Stimulated activated effector memory CD8-positive, alpha-beta T cell treated with anti-CD3 and anti-CD28 coated beads, Interleukin-12 subunit alpha, Interleukin-12 subunit beta, amount 100 ng/mL, for 72 hours (primary cell): ENCODE measurements at places on chromosomes 6 and 20.

DNA sequence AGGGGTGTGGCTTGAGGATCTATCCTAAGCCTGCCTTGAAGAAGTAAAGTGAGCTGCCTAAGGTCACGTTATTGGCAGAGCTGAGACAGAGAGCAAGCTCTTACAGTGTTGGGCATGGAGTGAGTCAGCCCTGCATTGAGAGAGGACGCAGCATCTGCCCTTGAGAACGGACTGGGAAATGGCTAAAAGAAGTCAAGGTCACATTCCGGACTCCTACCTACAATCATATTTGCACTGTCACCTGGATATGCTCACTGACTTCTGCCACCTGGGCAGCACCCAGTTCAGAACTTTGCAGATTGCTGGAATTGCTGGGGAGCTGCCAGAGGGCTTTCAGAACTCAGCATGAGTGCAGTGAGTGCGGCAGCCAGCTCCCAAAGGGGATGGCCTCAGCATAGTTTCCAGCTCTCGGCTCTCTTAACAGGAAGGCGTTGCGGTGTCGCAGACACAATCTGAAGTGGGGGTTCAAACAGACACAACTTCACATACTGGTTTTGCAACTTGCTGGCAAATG is 199.3 kb upstream of the SGK1 start:
- no peak for DNase-seq

- no peak for DNase-seq
Measured at GRCh38 chr6:17957498-17957897, 29.9 kb downstream of the KIF13A start.

GRCh38 chr6:1004885-1005630 is 306.8 kb upstream of the FOXQ1 start:
- no peak for DNase-seq

DNA sequence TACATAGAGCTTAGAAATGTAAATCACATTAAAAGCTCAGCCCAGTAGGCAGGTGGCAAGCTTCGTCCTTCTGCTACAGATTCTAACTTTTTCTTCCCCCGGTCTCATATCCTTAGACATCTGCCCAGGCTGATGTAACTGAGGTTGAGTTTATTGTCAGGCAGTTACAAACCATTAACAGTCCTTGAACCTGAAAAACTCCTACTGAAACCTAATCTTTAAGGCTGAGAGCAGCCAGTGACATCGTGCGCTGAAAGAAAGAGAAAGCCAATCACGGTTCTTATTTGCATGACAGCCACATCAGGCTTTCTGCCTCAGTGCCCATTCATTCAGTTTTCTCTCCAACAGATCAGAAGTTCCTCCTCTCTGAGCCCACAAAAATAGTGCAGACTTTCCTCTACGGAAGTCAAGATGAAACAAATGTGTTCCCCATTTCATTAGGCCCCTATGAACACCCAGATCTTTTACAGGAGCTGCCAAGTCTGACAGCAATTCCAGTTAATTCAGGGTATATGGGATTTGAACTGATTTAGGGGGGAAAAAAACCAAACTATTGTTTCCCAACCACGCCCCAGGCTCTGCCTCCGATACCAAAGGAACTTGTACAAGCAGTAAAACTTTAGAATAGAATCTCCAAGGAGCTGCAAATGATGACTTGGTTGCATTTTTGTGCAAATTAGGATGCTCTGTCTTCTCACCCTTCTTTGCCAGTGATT is at the start of gene NHSL1:
Gene NHSL1, minus strand, starts transcription at position 192 of the 716 bp plus-strand sequence. CDS start 204 bp downstream, outside the sequence.
- no peak for DNase-seq

DNA sequence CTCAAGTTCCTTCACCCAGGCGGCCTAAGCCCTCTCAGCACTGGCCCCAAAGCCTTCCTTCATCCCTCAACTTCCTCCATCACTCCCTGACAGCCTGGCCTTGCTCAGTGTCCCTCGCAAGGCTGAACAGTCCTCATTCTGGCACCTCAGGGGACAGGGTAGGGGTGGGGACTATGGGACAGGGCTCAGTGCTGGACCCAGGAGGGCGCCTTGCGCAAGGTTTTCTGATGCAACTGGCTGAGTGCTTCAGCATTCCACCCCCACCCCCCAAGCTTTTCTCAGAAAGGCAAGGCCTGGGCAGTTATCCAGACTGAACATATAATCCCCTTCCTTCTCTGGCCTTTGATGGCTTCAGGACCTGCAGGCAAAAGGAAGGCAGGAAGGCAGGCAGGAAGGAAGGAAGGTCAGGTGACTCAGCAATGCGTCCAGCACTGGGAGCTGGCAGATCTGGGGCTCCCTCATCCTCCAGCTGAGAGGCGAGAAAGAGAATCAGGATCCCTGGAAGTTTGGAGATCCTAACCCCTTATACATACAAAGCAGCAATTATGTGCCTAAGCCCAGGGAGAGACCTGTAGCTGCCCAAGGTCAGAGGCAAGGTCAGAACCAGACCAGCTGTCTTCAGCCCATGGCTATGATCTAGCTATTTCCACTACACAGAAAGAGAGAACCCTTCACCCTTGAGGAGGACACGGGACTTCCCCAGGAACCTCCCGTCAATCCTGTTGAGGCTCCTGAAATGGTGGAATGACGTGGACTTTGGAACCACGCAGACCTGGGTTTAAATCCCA is 8.6 kb upstream of the TRIB3 start:
- no peak for DNase-seq

GRCh38 chr20:23165964-23166363 is 79.8 kb upstream of the CD93 start:
- no peak for DNase-seq

- no peak for DNase-seq
Measured at GRCh38 chr6:127342296-127342945, 988 bp downstream of the ECHDC1 start.

DNA sequence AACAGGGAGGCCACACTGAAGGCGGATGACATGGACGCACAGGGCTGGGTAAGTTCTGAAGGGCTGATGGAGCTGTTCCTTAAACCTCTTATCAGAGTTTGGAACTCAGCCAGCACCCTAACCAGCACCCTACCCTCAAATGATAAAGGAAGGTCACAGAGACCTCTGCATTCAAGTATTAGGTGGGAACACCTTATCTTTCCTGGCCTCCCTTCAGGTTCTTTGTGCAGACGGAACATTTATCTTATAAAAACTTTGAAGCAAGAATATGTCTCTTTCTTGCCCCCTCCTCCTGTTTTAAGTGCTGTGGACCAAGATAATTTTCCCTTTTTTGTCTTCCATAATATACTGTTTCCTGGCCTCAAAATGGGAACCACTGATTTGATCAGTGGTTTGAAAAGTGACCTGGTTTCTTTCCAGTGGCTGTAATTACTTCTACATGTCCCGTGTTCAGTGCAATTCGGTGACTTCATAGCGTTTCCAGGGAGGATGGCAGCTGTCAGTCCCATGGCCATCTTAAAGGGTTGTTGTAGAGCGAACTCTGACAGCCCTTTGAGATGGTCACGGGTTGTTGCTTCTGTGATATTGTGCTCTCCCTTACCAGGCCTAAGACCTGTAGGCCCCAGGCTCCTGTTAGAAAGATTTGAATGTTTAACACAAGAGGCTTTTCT is 213.2 kb upstream of the MYLIP start:
- no peak for DNase-seq

GRCh38 chr6:48525849-48526248 is 414.9 kb upstream of the PTCHD4 start:
- no peak for DNase-seq

DNA sequence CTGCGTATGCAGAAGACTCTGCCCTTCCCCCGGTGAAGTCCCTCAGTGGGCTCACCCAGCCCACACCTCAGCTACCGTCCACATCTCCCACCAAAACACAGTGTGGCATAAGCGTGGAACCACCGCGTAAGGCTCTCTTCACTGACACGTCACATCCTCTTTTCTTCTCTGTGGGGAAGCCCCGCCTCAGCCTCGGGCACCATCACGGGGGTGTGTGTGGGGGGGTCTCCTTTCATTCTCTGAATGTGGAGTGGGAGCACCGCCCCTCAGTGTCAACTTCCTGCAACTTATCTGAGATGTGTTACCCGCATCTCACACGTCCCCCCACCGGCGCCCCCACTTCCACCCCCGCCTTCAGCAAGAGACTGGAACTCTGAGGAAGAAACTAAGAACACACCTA is 388.4 kb upstream of the JARID2 start:
- DNase-seq, result peak; percentile 54

DNA sequence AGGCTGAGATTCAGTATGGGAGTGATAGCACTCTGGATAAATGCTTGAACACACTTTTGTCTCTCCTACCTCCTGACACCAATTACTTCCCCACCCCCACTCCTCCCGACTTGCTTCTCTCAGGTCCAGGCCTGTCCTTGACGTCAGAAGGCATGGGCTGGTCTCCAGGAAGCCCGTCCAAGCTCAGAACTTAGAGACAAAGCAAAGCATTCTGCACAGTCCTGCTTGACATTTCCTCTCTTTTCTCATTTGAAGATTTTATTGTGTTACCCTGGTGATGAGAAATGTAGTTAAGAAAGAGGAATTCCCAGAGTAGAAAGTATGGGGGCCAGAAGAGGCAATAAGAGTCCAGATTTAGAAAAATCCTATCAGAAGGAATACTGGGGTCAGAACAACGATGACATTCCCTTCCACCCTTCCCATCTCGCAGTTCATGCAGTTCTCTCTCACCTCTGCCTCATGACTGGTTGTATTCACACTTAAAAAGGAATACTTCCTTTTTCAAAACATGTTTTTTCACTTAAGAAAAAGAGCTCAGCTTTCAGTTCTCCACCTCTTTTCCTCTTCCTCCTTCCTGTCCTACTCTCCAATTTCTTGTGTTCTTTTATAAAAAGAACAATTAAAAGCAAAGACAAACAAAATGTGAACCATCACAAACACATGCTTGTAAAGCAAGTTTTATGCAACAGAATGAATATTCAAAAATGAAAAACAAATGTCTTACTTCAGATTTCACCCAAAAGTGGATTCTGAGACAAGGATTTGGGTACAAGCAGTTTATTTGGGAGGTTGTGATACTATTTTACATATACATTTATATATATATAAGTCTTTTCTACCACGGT is 18.5 kb upstream of the FAM184A start:
- DNase-seq, result no peak

- DNase-seq, result peak; percentile 68
Measured at GRCh38 chr20:50724851-50725723, 6.3 kb upstream of the PARD6B start.

DNA sequence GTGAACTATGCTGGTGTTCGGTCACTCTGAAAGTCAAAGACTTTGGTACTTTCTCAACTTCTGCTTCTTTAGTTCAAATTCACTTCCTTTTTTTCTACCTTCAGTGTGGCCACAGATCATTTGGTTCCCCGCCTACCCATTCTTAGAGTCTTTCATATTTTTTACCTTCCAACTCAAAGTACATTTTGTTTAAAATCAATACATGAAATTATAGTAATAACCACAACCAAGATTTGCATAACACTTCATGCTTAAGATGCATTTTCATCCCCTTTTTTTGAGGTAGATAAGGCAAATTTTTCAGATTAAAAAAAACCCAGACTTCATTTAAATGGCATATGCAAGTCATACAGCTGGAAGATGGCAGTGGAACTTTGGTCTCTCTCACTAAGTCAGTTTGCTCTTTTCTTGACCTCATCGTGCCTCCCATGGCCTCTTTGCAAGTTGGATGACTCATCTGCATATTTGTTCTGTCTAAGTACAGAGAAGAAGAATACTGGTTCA is 11.9 kb upstream of the CNR1 start:
- no peak for DNase-seq

DNA sequence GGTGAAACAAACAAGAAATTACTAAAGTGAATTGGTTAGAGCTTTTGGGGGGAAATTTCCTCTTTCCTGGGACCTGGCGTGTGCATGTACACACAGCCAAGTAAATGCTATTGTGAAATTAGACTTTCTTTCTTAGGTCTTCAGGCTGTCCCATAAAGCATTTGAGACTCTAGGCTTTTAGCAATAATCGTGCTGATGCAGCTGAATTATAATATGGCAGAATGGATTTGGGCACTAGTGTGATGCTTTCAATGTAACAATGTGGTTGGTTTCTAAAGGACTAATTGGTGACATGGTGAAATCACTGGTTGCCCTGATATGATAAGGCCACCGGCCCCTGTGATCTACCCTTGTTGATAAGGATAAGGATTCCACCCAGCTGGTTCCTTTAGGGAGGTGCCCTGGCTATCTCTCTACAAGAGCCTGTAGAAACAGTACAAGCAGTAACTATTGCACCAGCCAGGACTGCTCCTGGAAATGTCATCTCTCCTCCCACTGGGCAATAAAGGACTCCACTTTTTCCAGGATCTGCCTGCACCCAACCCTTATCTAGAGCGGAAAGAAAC is 164.1 kb downstream of the TFAP2A start:
- DNase-seq, result no peak

DNA sequence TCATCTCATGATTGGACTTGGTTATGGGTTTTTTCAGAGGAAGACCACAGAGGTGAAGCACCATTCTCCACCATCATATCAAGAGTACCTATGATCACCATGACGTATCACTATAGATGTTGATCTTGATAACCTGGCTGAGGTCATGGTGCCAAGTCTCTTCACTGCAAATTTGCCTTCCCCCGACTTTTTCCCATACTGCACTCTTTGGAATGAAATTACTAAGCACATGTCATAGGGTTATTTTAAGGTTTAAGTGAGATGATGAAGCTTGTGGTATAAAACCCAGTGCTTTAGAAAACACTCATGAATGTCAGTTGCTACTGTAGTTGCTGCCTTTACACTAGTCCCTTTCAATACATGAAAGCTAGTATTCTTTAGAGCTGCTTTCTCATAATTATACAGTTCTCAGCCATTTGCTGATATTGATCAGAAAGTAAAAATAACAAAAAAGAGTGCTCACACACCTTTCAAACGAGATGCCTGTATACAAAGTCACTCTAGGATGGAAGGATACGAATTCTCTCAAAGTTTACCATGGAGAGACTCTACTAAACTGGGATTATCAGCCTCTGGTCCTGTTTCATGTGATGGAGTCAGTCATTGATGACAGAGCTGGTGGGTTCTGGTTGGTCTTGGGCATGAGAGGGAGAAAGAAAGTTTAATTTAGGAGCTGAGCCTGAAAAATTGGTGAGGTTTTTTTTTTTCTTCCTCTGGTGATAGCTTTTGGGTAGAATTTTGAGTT is 228.1 kb downstream of the PRL start:
- no peak for DNase-seq

DNA sequence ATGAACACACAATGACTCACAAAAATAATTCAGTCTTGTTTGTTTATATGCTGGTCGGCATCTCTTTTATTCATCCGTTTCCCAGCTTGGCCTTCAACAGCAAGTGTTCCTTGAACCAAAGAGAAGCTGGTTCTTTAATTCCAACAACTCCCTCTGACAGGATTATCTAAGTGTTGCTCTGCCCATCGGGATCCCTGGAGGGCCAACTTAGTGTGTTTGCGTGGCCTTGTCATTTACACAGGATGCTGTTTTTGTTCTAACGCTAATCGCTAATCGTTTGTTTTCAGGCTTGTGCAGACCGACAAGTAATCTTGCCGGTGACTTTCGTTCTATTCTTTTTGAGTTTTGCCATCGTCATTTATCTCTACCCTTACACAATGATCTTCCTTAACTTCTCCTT is 267.4 kb upstream of the EXOC2 start:
- DNase-seq, result no peak
